SJSA1 (cell line): ENCODE measurements at places on chromosomes 12 and 14. TPM values are rescaled to one million over a fixed set of nuclear protein-coding genes. Genes with fewer than 3 reads are reported as not detected.
A peak's percentile ranks its signal among the peaks of the same experiment; 100 is the strongest.

- H3K4me1 ChIP-seq: no peaks in the 10 kb centered on the region
- no peak for DNase-seq
- no peaks in the 10 kb centered on the region for H3K36me3 ChIP-seq
- no peaks in the 10 kb centered on the region for H3K27me3 ChIP-seq
- no peak overlapping the region for H3K27ac ChIP-seq
Observed at GRCh38 chr12:46185686-46186085, 83.2 kb downstream of the SLC38A1 start.

GRCh38 chr14:93249128-93249831 is 42.2 kb downstream of the UBR7 start:
- peaks cover 49% of the 10 kb centered on the region for H3K36me3 ChIP-seq
- DNase-seq: no peak
- no peaks in the 10 kb centered on the region for H3K27me3 ChIP-seq

DNA sequence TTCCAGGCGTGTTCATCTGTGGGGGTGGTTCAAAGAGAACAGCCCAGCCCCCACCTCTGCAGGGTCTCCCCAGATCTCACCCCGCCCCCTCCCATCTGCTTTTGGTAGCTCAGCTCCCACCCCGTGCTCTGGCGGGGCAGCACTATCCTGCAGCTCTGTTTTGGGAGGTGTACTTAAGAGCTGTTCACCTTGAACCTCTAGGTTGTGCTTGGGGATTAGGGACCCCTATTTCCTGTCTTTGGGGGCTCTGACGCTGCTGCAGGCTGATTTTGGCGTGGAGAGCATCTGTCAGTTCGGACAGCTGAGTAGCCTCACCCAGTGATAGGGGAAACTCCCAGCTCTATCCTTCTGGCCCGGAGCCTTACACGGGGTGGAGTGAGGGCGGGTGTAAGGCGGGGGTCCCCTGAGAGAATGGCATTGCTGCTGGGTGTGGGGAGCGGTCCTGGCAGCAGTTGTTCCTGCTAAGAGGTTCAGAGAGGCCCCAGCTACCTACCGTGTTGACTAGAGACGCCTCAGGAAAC is 765 bp downstream of the TMEM120B start:
- peaks cover 7% of the 10 kb centered on the region for H3K36me3 ChIP-seq
- no peaks in the 10 kb centered on the region for H3K27me3 ChIP-seq
- H3K4me1 ChIP-seq: peaks cover 34% of the 10 kb centered on the region
- H3K4me3 ChIP-seq: peak overlapping the region; percentile 97
- DNase-seq: no peak
- no peak overlapping the region for H3K27ac ChIP-seq

DNA sequence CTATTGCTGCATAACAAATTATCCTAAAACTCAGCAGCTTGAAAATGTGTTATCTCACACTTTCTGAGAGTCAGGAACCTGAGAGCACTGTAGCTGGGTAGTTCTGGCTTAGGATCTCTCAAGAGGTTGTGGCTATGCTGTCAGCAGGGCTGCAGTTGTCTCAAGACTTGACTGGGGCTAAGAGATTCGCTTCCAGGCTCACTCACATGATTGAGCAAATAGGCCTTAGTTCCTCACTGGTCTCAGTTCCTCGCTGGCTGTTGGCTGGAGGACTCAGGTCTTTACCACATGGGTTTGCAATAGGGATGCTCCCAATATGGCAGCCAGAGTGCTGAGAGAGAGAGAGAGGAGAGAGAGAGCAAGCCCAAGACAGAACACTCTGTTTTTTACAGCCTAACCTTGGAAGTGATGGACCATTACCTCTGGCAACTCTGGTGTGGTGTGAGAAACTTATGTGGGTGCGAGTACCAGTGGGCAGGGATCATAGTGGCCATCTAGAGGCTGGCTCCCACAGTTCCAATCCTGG is 15.9 kb upstream of the DHRS2 start:
- H3K27ac ChIP-seq: no peak overlapping the region
- H3K4me1 ChIP-seq: no peaks in the 10 kb centered on the region
- H3K36me3 ChIP-seq: no peaks in the 10 kb centered on the region

DNA sequence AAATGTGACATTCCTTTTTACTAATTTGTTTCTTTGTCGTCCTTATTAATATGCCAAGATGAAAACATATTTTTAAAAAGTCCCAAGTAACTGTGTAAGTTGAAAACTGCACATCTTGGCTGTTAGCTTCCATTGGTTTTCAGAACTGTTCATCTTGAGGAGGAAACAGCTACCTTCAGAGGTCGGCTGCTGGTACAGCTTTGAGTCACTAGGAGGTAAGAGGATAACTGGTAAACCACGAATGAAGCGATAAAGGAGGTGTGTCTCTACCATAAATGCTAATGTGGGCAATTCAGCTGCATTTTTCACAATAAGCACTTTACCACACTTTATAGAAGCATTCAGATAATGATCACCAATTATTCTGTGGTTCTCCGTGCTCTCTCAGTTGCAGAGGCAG is 137.5 kb upstream of the KRAS start:
- no peaks in the 10 kb centered on the region for H3K27me3 ChIP-seq
- no peak overlapping the region for H3K4me3 ChIP-seq
- DNase-seq: no peak
- H3K36me3 ChIP-seq: no peaks in the 10 kb centered on the region
- peaks cover 14% of the 10 kb centered on the region for H3K4me1 ChIP-seq

- H3K27me3 ChIP-seq: no peaks in the 10 kb centered on the region
- no peak for DNase-seq
- no peaks in the 10 kb centered on the region for H3K36me3 ChIP-seq
- H3K4me3 ChIP-seq: no peak overlapping the region
- H3K4me1 ChIP-seq: no peaks in the 10 kb centered on the region
Observed at GRCh38 chr14:32339188-32339587, 10.1 kb downstream of the AKAP6 start.

DNA sequence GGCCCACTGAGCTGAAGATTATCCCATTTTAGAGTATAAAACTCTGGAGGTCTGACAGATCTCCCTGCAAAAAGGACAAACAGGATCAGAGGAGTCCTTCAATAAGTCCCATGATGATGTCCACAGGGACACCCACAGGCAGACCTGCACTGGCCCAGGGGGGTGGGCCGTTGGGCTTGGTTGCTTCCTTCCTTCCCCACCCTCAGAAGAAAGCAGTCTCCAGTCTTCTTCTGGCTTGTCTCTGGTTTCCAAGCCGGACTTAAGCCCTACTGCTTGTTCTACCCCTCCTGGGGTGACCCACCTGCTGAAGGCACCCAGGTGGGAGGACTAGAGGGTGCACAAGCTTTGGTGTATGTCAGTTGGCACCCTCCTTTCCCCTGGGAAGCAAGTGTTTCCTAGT is 209.0 kb downstream of the ANO2 start:
- no peak for DNase-seq
- H3K4me1 ChIP-seq: no peaks in the 10 kb centered on the region
- H3K4me3 ChIP-seq: no peak overlapping the region
- H3K27ac ChIP-seq: no peak overlapping the region

GRCh38 chr12:52073531-52074381 is 4.0 kb downstream of the ATG101 start:
- no peak overlapping the region for H3K4me3 ChIP-seq
- DNase-seq: peak; percentile 35
- peaks cover 30% of the 10 kb centered on the region for H3K4me1 ChIP-seq
- no peaks in the 10 kb centered on the region for H3K27me3 ChIP-seq

DNA sequence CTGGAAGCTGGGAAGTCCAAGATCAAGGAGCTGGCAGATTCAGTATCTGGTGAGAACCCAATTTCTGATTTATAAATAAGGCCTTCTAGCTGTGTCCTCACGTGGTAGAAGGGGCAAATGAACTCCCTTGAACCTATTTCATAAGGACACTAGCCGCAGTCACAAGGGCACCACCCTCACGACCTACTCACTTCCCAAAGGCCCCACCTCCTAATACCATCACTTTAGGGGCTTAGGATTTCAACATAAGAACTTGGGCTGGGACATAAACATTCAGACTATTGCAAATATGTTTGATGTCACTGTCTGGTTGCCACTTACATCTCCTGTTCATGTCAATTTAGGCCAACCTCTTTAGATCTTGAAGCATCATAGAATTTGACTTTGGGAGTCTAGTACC is 10.8 kb upstream of the CNIH1 start:
- H3K27ac ChIP-seq: no peak overlapping the region
- H3K4me3 ChIP-seq: no peak overlapping the region
- no peaks in the 10 kb centered on the region for H3K36me3 ChIP-seq
- peaks cover 6% of the 10 kb centered on the region for H3K4me1 ChIP-seq
- H3K27me3 ChIP-seq: no peaks in the 10 kb centered on the region; the same call in 1 of the 2 replicates

DNA sequence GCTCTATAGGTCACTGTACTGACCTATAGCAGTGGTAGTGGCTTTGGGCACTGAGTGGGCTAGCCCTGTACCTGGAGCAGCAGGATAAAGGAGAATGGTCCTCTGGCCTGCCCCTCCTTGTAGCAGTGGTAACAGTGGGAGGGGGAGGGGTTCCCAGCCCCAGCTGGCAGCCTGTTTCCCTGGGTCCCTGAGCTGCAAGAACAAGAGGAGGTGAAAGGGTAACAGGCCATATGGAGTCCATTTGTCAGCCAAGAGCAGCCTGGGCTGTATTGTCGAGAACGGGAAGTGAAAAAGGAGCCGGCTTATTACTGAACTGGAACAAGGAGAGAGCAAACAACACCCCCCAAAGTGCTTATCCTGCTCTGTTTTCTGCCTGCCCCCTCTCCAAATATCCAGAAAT is 73.8 kb upstream of the SRSF5 start:
- no peaks in the 10 kb centered on the region for H3K4me1 ChIP-seq
- H3K36me3 ChIP-seq: no peaks in the 10 kb centered on the region
- H3K27me3 ChIP-seq: no peaks in the 10 kb centered on the region
- H3K4me3 ChIP-seq: no peak overlapping the region

DNA sequence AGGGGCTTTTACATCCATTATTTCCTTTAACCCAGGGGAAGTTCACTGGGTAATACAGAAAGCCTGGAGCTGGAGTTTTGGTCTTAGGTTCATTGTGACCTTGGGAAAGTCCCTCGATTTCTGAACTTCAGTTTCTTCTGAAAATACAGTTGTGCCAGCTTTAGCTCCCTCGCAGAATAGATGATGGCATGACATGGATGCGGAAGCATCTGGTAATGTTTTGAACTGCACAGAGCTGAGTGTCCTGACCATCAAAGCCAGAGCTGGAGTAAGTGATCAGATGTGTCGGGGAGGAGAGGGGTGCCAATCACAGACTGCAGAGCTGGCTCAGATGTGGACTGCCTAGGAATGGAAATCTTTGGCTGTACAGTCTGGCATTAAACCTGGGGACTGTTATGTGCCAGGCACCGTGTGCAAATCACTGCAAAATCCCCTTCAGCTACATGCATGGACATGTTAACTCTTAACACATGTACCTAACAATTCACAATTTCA is 180.9 kb downstream of the ETV6 start:
- no peak overlapping the region for H3K4me3 ChIP-seq
- H3K27me3 ChIP-seq: no peaks in the 10 kb centered on the region
- no peak for DNase-seq
- peaks cover 11% of the 10 kb centered on the region for H3K36me3 ChIP-seq

GRCh38 chr12:131085816-131086591 is 132.3 kb downstream of the ADGRD1 start:
- no peaks in the 10 kb centered on the region for H3K27me3 ChIP-seq
- H3K36me3 ChIP-seq: no peaks in the 10 kb centered on the region
- H3K27ac ChIP-seq: no peak overlapping the region
- H3K4me1 ChIP-seq: no peaks in the 10 kb centered on the region
- DNase-seq: no peak
- H3K4me3 ChIP-seq: no peak overlapping the region

- no peaks in the 10 kb centered on the region for H3K36me3 ChIP-seq
- no peak overlapping the region for H3K4me3 ChIP-seq
- no peaks in the 10 kb centered on the region for H3K4me1 ChIP-seq
Observed at GRCh38 chr14:96078625-96079016, 39.5 kb downstream of the C14orf132 start.

GRCh38 chr12:87772401-87772800 is 256.8 kb downstream of the C12orf50 start:
- no peaks in the 10 kb centered on the region for H3K36me3 ChIP-seq
- DNase-seq: no peak
- H3K4me3 ChIP-seq: no peak overlapping the region

- H3K4me3 ChIP-seq: peak overlapping the region; percentile 63
- peaks cover 3% of the 10 kb centered on the region for H3K4me1 ChIP-seq
- no peak for DNase-seq
- no peaks in the 10 kb centered on the region; the same call in 1 of the 2 replicates for H3K27me3 ChIP-seq
- no peak overlapping the region for H3K27ac ChIP-seq
Observed at GRCh38 chr12:29149691-29150281, 708 bp downstream of the FAR2 start.

DNA sequence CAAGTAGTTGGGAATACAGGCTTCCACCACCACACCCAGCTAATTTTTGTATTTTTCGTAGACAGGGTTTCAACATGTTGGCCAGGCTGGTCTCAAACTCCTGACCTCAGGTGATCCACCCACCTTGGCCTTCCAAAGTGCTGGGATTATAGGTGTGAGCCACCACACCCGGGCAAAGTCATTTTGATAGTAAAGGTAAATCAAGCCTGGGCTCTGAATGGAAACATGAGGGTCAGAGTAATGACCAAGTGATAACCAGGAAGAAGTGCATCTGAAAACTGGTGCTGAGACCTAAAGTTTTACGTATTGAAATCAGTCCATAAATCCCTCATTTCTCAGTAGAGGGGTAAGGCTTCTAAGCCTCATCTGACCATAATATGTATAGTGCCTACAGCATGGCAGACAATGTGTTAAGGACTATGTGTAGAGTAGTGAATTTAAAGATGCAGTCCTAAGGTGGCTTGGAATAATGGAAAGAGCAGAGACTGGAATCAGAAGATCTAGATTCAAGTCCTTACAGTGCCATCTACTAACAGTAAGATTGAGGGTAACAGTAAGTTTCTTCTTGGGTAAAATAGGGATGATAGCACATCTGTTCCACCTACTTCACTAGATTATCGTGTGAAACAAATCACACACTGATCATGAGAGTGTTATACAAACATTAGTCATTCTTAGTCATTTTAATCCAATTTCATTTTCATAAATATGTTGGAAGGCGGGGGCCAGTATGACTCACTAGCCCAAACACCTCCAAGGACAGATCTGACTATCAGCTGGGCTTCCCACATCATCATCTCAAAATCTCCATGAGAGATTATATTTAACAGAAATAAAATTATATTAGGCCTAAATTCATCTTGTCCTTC is 11.2 kb downstream of the MAP4K5 start:
- DNase-seq: no peak
- H3K4me1 ChIP-seq: peaks cover 32% of the 10 kb centered on the region
- no peaks in the 10 kb centered on the region for H3K27me3 ChIP-seq
- H3K27ac ChIP-seq: peak overlapping the region; percentile 66
- no peak overlapping the region for H3K4me3 ChIP-seq

- no peak overlapping the region for H3K27ac ChIP-seq
- no peak for DNase-seq
- H3K4me3 ChIP-seq: no peak overlapping the region
- no peaks in the 10 kb centered on the region for H3K27me3 ChIP-seq
- no peaks in the 10 kb centered on the region for H3K36me3 ChIP-seq
Observed at GRCh38 chr12:67621112-67621511, 27.4 kb upstream of the DYRK2 start.

- H3K36me3 ChIP-seq: no peaks in the 10 kb centered on the region
- DNase-seq: no peak
- no peak overlapping the region for H3K4me3 ChIP-seq
- no peak overlapping the region for H3K27ac ChIP-seq
- no peaks in the 10 kb centered on the region for H3K4me1 ChIP-seq
- no peaks in the 10 kb centered on the region; the same call in 1 of the 2 replicates for H3K27me3 ChIP-seq
Observed at GRCh38 chr14:69345402-69345801, 52.7 kb downstream of the ERH start.

The ARMH4 gene
- 0.29 TPM in 1 of 2 replicates, not detected in the other for total RNA-seq

The TSHR gene
- not detected in 2 replicates for total RNA-seq

The RNF212B gene
- total RNA-seq: not detected in 2 replicates

The PYGL gene
- 32.5 TPM in 2 replicates for total RNA-seq

The TBX5 gene
- not detected in 2 replicates for total RNA-seq

The TAS2R19 gene
- total RNA-seq: 0.34 and 1.9 TPM in 2 replicates

The TMEM30B gene
- total RNA-seq: not detected in 2 replicates

The PTMS gene
- total RNA-seq: 243 and 442 TPM in 2 replicates
